ENCODE measurements at places on chromosomes 5 and 9. TPM values are rescaled to one million over a fixed set of nuclear protein-coding genes. Genes with fewer than 3 reads are reported as not detected.

Gene PRR16
- total RNA-seq: 3.9 TPM

Gene IL4
- not detected for total RNA-seq

Gene SLC1A1
- 2.1 TPM for total RNA-seq

Gene PCDHB5
- total RNA-seq: not detected

Gene SCGB3A1
- 3.5 TPM for total RNA-seq

Data from lower leg skin (tissue), 4 donors.